ENCODE measurements at places on chromosomes 2 and 18.
A peak's percentile ranks its signal among the peaks of the same experiment; 100 is the strongest.

GRCh38 chr2:54586062-54586461 lies 129.9 kb downstream of the SPTBN1 start:
- DNase-seq, result no peak

- peak; percentile 18 for DNase-seq
These were observed 69.1 kb downstream of the EHD3 start for GRCh38 chr2:31302940-31303563.

DNA sequence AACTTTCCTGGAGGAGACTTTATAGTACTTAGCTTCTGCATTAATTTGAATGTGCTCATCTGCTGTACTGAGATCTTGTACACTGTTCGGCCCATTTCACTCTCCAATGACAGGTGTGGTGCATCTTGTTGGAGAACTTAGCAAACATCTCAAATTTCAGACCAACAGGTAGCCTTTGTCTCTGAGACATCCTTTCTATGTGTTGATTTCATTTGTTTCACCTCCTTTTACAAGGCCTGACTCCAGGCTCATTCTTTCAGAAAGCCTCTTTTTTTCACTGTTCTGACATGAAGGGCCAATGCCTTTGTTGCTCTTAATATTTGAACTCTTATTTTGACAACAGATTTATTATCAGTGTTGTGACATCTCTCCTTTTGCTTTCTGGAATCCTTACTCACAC lies 271.8 kb upstream of the FANCL start:
- no peak for DNase-seq

GRCh38 chr2:119638685-119639554 lies 40.1 kb upstream of the TMEM177 start:
- peak; percentile 32 for DNase-seq

Measured in Ammon's horn (tissue), 1 donor.